AG08395 (cell line): ENCODE measurements at places on chromosomes 6 and 20.
A peak's percentile ranks its signal among the peaks of the same experiment; 100 is the strongest.

DNA sequence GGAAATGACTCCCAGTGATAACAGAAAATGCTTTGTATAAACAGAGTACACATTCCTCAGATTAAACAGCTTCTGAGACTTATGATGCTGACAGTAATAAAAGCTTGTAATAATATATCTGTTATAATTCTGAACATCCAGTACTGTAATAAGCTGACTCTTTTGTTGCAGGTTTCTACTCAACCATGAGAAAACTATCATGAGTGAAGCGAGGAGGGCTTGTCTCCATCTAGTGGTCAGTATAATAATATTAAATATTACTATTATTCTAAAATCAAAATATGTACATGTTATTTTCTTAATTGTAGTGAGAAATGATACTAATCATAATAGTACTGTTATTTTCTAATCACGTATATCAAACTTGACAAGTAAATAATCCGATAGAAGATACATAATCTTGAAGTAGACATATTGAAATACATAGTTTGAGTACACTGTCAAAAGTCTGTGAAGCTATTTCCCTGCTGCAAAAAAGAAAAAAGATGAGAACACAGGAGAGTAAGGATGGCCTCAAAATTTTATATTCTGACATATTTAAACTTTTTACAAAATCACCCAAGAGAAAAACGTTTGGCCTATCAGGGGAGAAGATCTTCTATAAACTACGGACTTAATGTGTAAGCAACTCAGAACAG lies 183.1 kb downstream of the MOXD1 start:
- peak; percentile 26 for DNase-seq

- DNase-seq, result no peak
Observed at GRCh38 chr20:17129089-17129488, 97.8 kb upstream of the PCSK2 start.

DNA sequence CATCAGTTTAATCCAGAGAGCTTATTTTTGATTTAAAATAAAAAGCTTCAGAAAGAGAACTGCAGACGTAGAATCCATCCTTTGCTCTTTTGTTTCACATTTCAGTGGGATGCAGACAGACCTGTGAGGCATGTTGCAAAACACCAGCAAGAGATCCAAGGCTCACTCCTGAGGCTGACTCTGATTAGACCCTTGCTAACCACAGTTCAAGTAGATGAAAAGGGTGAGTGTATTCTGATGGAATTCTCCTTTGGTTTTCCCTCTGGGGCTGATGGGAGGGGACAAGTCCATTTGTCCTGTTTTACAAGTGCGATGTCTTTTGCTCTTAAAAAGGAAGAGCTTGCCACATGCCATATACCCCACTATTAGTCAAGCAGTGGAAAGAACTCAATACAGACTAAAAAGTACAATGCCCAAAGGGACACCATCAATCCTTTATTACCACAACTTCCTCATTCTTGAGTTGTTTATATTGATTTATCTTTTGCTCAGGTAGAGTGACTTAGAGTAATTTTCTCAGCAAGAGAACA lies 772.7 kb downstream of the MAFB start:
- no peak for DNase-seq

- DNase-seq, result no peak
Observed at GRCh38 chr6:148495029-148495428, 152.4 kb downstream of the SASH1 start.

DNA sequence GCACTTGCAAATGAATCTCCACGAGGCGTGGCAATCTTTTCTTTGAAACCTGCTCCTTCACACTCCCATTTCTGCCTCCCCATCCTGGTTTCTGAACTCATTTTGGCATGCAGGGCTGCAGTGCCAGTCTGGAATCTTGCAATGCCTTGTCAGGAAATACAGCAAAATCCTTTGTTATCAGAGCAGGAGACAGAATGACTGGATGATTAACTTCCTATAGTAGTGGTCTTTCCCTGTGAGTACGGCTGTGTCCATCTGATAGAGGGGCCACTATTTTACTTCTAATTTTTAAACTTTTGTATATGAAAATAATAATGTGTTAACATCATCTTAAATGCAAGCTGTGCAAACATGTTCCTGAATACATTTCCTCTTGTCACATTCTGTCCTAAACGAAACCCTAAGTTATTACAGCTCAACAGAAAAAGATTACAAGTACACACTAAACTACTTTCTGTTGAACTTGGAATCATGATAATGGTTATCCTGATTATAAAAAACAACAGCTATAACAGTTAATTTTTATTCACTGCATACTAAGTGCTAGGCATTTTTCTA lies 140.2 kb downstream of the KIF13A start:
- DNase-seq, result no peak

GRCh38 chr6:33453393-33454008 lies 875 bp upstream of the ZBTB9 start:
- DNase-seq, result no peak

DNA sequence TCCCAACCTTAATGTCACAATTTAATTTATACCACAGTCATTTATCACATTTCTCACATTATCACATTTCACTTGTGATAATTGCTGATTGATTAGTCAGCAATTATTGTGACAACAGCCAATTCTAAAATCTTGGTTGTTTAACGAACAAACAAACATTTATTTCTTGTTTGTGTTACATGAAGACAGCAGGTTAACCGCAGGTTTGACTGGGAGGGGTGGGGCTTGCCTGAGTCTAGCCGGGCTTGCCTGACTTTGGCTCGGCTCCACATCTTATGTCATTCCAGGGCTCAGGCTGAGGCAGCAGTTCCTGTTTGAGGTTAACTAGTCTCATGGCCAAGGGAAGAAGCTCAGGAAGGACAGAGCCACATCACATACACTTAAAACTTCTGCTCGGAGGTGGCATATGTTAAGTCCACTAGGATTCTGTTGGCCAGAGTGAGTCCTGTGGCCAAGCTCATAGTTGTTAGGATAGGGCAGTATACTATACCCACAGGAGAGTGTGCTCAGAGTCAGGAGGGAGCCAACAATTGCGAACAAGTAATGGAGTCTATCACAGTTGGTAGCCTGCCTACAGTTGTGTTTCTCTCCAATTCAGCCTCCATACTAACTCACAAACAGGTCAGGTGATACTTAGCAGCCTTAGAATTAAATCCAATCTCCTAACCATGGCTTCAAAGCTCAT lies 90.0 kb upstream of the IFNGR1 start:
- DNase-seq, result peak; percentile 66

- DNase-seq, result peak; percentile 26
Observed at GRCh38 chr6:38776515-38776914, 61.4 kb downstream of the DNAH8 start.

DNA sequence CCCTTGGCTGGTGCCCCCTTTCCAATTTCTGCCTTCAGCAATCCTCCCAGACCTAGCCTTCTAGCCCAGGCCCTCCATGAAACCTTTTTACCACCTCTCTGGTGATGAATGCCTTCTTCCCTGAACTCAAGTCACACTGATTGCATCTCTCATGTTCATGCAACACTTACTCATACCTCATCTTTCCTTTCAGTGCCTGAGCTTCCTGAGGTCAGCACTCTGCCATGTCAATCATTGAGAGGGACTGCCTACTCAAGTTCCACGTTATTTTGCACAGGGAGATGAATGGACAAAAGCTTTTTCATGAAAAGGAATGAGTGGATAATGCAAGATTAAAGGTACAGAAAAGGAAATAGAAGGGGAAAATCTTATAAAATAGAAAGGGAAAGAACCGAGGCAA lies 60.1 kb upstream of the PLEKHG1 start:
- no peak for DNase-seq

- no peak for DNase-seq
Observed at GRCh38 chr20:38833154-38833856, 27.8 kb downstream of the PPP1R16B start.

DNA sequence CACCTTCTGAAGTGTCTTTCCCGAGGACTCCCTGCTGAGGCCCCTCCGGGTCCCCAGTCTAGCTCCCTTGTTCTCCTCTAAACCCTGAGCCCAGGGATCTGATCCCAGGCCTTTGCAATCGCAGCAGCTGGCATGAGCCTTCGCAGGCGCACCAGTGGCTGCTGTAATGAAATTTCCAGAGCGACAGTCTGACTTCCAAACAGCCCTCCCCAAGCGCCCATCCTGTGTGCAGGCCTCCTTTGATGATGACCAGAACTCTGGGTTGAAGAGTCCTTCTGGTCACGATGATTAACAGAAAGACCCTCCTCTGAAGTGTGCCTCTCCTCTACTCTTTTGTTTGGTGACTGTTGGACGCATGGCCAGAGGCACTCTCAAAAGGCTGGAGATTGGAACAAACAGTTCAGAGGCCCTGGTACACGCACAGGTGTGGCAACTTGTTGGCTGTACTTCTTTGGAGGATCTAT lies 89.1 kb upstream of the MPC1 start:
- no peak for DNase-seq

DNA sequence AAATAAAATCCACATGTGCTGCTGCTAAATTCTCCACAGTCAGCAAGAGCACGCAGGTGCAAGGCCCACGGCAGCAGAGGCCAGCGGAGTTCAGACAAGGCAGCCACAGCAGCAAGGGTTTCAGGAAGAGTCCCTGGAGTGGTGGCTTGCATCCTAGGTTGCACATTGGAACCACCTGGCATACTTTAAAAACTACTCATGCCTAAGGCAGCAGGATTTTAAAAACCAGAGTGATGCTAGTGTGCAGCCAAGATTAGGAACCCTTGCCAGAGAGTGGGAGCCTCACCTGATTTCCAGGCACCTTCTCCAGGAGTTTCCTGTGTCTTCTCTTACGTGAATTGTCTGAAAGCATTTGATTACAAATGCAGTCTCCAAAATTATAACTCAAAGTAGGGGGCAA lies 104.0 kb upstream of the GPR6 start:
- no peak for DNase-seq

DNA sequence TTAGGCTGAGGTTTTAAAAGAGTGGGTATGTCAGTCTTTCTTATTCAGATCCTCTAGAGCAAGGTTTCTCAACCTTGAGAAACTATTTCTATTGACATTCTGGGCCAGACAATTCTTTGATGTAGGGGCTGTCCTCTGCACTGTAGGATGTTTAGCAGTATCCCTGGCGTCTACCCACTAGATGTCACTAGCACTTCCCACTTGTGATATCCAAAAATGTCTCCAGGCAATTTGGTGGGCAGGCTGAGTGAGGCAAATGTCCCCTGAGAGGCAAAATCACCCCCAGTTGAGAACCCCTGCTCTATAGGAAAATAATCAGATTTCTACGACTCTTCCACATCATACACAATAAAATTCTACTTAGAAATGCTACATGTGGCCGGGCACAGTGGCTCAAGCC lies 7.7 kb upstream of the ZKSCAN8 start:
- DNase-seq, result peak; percentile 25

- no peak for DNase-seq
Observed at GRCh38 chr6:42790549-42791181, 8.8 kb downstream of the BICRAL start.

DNA sequence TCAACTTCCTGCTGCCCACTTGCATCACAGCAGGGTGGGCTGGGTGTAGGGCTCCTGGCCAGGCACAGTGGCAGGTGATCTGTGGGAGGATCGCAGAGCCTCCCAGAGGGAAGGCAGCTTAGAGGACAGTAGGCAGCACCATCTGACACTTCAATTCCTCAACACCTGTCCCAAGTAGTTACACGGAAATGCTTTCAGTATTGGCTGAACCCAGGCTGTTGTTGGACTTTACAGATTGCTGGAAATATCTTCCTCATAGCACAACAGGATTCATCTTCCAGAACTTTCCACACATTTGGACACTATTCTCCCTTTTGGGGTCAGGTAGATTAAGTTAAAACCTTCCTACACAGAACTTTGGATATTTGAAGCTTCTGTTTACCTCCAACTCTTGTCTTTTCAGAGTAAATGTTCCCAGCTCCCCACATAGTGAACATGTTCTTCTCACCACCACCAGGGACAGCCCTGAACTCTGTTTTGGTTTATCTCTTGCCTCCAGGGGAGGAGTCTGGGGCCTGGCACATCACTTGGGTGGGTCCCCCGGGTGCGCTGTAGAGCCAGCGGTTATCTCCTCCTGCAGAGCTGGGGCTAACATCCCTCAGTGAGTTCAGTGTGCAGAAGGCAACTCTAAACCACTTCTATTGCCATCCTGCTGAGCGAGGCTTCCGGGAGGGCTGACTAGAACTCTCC lies 3.5 kb upstream of the SLC22A2 start:
- no peak for DNase-seq

- DNase-seq, result no peak
Observed at GRCh38 chr6:40328386-40328985, 258.7 kb downstream of the LRFN2 start.

DNA sequence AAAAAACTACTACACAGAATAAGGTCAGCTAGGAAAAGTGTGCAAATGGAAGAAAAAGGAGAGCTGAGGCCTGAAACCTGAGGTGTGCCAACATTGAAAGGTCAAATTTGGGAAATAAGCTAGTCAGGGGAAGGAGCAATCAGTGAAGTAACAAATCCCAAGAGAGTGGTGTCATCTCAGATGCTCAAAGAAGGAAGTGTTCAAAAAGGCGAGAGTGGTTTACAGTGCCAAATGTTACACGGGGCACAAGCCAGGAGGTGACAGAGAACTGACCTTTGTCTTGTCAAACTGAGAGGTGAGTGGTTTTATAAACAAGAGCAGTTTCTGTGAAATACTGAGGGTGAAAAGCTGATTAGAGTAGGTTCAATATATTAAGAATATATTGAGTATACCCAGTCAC lies 83.0 kb upstream of the TCF21 start:
- no peak for DNase-seq

- no peak for DNase-seq
Observed at GRCh38 chr20:62518911-62519310, 43.1 kb upstream of the GATA5 start.
